ENCODE measurements at places on chromosomes 2 and 18.

DNA sequence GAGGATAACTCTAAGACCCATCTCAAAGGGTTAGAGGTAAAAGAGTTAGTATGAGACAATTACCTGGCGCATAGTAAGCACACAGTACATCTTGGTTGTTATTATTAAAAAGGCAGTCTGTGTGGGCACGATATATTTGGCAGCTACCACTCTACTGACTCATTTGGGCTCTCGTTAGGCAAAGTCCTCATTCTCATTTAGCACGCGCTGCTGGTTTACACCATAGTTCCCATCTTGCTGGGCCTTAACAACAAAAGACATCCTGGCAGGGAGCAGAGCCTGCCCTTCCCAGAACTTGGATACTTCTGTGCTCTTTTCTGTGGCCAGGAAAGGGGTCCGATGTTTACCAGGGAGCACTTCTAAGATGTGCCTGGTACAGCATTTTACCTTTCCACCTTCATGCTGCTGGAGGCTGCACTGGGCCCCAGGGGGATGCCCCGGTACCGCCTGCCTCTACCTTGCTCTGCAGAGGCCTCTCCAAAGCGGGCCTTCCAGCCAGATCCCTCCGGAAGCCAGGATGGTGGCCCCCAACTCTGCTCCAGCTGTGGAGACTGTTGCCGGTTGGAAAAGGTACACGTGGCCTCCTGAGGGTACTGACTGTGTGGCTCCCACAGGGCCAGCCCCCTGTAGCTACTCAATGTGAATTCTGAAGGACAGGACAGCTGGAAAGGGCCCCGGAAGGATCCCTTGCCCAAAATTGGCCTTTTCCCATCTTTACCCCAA lies 15.0 kb downstream of the GLI2 start:
- no peak for DNase-seq

DNA sequence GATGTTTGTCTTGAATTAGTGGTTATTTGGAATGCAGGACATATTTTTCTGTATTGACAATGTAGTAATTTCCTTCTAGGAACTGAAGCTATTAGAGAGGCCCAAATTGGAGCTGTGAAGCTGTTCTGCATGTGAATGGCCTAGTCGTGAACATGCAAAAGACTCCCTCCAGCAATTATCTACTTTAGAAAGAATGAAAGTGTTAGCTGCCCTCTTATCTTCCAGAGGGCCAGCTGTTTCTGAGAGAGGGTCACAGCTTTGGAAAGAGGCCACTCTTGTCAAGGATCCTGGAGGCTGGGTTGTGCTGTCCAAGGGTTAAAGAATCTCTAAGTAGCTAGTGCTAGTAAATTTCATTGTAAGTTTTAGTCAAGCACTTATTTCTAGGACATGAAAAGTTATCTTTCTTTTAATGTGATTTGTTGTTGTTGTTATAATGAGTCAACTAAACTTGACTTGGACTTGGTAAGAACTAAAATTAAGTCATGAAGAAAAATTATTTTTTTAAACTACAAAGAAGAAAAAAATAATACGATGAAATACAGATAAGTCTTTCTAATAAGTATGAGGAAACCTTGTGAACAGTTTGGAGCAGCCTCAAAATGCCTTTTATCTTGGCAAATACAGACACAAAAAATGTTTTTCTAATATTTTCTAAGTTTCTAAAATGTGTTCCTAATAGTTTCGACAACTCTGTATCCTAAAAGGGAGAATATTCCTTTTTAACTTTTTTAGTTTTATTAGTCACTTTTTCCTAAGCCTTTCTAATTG lies 36.8 kb downstream of the DPP4 start:
- DNase-seq = no peak

GRCh38 chr2:13390676-13391075 lies 673.9 kb downstream of the TRIB2 start:
- DNase-seq = no peak

- DNase-seq = no peak
Observed at GRCh38 chr2:178928077-178928476, 120.9 kb upstream of the TTN start.

DNA sequence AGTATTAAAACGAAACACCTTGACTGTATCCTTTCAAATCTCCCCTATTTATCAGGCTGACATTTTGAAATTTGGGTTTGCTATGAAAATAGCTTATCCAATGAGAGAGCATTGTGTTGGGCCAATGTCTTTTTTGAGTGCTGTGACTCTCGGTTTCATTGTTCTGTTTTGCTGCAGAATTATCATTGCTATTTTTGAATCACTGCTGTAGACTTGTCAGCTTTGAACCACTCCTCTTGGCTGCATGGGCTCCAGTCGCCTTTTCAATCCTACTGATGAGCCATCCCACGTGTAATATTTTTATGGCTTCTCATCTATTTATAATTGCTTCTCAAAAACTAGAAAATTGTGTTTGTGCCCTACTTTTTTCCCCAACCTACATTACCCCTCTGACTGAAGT lies 322.8 kb downstream of the LNPK start:
- no peak for DNase-seq

- no peak for DNase-seq
Observed at GRCh38 chr18:23758281-23758680, 69.0 kb downstream of the LAMA3 start.

- no peak for DNase-seq
Observed at GRCh38 chr2:233476651-233477547, 89.7 kb downstream of the USP40 start.

DNA sequence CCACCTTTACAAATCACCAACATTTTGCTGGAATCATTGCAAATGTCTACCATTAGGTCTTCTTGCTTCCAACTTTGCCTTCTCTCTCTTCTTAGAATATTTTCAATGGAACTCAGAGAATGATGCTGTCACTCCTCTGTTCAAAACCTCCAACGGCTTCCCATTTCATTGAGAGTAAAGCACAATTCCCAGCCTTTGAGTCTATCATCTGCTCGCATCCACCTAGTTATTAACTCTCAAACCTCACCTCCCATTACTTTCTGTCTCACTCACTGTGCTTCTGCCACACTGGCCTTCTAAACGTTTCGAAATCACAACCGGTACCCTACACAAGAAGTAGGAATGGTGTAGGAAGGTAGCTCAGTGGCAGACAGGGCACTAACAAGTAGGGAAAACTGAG lies 40.0 kb downstream of the ROCK2 start:
- no peak for DNase-seq

GRCh38 chr2:144834998-144835633 lies 315.2 kb upstream of the ZEB2 start:
- no peak for DNase-seq

DNA sequence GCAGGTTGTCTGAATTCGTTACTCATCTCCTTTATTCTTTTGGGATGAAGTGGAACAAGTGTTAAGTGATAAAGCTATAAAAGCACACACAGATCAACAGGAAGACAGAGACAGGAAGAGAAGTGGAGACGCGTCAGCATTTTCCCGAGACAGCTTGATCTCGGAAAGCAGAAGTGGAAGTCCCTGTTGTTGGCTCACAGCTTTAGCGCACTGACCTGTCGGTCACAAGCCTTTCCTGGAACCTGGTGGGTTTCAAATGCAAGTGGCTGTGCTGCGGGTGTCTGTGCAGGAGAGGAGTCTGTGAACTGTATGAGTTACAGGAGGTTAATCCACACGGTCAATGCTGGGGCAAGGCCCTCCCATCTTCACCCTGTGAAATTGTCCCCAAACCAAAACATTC lies 116.6 kb upstream of the PELI1 start:
- DNase-seq = no peak

DNA sequence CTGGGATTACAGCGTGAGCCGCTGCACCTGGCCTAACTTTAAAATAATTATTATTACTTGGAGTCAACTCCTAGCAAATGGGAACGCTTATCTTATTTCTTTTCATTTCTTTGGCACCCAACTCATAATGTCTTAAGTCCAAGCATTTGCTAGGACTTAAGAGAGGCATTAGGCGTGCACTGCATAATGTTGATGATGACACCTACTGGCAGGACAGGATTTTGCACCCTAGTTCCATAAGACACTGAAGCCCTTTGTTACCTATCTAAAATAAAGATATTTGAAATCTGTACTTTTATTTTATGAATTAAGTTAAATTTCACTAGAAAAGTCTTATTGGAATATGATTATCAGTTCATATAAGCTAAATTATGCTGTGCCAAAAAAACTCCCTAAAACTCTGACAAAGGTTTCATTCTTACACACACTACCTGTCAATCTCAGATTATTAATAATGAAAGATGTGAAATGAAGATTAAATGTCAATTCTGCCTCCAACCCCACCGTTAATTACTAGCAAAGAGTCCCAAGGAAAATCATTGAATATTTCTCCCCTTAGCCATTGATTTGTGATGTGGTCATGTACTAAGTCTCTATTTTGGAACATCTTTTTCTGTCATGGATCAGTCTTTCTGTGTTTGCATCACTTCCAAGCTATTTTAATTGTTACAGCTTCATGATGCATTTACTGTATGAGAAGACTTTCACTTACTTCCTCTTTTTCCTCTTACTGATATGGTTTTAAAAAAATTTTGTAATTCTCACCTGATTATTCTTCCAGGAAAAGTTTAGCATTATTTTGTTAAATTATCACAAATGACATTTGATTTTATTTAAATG lies 12.7 kb upstream of the CDH2 start:
- DNase-seq = no peak

DNA sequence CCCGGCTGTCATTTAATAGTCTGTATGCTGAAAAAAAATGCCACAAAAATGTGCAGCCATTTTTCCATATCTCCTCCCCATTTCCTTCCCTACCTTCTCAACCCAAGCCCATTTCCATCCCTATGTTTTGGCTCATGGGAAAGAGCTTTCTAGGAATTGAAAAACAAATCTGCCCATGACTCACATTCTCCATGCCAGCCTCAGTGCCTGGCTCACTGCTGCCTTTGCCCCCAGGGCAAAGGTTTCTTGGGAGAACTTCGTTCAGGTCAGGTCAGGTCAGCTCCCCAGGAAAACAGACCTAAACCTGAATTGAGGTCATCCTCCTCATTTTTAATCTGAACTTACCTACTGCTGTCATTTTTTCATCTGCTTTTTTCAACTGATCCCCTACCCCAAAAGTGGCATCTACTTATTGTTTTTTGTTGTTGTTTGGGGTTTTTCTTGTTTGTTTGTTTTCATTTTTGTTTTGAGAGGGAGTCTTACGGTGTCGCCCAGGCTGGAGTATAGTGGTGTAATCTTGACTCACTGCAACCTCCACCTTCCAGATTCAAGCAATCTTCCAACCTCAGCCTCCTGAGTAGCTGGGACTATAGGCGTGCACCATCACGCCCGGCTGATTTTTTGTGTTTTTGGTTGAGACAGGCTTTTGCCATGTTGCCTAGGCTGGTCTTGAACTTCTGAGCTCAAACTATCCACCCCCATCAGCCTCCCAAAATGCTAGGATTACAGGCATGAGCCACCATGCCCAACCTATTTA lies 66.7 kb downstream of the FECH start:
- no peak for DNase-seq

DNA sequence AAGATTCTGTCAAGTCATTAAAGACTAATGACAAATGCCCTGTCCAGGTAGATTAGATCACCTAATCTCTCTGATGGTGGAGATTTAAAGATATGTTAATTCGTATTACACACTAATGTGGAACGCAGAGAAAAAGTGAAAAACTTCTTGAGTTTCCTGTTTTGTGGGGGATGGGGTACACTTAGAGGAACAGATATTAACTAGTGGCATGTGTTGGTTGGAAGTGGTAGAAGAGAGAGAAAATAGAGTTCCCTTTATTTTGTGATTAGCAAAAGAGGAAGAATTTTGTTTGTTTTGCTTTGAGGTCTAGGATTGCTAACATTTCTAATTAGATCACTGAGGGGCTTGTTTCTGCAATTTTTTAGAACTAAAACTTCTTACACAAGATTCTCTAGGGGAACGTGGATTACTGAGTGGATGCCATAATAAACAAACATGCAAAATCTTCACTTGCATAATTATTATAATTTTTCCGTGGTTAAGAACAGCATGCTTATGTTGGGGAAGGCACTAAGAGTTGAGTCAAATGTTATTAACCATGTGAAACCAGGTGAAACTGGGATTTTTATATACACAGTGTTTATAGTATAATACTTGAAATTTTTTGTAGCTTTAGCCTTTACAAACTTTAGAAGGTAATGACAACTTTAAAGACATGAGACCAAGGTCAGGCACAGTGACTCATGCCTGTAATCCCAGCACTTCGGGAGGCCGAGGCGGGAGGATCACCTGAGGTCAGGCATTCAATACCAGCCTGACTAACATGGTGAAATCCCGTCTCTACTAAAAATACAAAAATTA lies 97.4 kb upstream of the STK17B start:
- DNase-seq = no peak

GRCh38 chr2:11118761-11119160 lies 36.5 kb upstream of the SLC66A3 start:
- no peak for DNase-seq
